ENCODE measurements at places on chromosomes 11 and 22.

DNA sequence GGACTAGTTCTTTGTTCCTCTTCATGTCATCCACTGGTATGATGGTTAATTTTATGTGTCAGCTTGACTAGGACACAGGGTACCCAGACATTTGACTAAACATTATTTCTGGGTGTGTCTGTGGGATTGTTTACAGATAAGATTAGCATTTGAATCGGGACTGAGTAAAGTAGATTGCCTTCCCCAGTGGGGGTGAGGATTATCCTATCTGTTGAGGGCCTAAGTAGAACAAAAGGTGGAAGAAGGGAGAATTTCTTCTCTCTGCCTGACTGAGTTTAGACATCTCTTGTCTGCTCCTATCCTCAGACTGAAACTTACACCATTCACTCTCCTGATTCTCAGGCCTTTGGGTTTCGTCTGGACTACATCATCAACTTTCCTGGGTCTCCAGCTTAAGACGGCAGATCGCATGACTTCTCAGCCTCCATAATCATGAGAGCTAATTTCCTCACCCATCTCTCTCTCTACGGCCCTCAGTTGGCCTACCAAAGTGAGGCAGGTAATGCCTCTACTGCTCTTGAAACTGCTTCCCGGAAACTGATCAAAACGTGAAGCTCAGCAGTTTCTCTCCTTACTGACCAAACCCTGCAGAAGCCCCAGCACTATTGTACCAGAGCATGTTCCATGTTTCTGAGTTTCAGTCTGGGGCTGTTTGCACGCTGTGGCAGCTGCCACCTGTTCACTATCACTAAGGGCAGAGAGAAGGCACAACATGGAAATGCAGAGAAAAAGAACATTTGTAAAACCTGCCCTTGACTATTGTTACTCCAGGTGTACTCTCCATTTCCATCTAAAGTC, 95.4 kb downstream of the NXPE2 start:
- DNase-seq: no peak

GRCh38 chr22:17348464-17349103, 20.7 kb upstream of the CECR2 start:
- DNase-seq: no peak

DNA sequence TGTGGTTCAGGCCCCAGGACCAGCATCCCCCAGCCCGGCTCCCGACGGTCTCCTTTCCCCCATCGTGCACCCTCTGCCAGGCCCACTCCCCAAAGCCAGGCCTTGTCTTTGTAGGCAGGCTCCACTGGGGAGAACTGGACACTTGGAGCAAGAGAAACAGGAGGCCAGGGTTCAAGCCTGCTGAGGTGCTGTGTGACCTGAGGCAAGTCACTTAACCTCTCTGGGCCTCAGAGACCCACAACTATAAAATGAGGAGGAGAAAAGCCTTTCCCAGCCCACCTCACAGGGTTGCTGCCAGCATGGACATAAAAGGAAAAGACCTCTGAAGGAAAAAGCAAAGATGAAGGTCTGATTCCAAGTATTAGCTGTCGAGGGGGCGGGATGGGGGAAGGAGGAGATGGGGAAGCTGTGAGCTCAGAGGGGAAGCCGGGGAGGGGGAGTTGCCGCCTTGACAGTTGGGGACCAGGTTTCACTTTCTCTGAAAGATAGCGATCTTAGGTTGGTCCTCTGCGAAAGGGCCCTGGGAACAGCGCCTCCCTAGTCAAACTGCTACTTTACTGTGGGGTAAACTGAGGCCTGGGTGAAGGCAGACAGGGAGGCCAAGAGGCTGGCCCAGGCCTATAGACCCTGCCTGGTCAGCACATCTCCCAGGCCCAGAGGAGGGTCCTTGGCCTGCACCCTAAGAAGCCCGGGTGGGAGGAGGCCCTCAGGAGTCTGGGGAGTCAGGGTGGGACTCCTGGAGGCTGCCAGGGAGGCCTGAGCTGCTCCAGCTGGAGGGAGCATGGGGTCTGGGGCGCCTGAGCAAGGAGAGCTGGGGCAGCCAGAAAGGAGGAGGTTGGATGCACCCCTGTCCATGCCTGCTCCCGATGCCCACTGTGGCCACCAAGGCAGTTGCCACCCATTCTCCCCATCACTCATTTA, 991 bp upstream of the OSM start:
- no peak for DNase-seq

DNA sequence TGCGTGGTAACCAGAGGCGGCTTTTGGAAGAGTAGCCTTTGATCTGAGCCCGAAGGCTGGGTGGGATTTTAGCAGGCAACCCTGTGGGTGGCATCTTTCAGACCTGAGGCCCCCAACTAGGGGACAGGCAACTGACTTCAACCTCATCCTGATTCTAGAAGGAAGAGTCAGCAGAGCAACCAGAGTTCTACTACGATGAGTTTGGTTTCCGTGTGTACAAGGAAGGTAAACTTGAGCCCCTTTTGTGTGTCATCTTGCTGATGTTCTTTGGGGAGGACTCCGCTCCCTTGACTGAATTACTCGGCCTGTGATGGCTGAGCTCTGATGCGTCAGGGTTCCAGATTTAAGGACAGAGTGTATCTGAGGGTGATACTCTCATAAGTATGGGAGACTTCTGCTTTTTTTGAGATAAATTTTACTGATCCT, 31.6 kb downstream of the SGSM3 start:
- no peak for DNase-seq

DNA sequence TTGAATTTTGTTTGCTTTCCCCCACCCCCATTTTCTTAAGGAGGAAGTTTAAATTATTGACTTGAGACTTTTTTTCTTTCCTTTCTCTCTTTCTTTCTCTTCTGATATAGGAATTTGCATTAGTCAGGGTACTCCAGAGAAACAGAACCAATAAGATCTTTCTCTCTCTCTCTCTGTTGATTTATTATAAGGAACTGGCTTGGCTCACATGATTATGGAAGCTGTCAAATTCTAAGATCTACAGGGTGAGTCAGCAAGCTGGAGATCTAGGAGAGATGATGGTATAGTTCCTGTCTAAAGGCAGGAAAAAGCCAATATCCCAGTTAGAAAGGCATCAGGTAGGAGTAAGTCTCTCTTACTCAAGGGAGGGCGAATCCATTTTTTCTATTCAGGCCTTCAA, 64.0 kb downstream of the CCDC81 start:
- DNase-seq: no peak

GRCh38 chr11:116871248-116871647, 33.8 kb upstream of the APOA1 start:
- peak; percentile 36 for DNase-seq

- DNase-seq: no peak
These were observed 16.0 kb downstream of the ZMAT5 start for GRCh38 chr22:29750559-29751538.

Data from COR-L47 (cell line).